ENCODE measurements at places on chromosomes 12 and 14. TPM values are rescaled to one million over a fixed set of nuclear protein-coding genes. Genes with fewer than 3 reads are reported as not detected.

GRCh38 chr14:69473260-69473659 lies 11.3 kb upstream of the PLEKHD1 start:
- no peak for DNase-seq
- no peaks in the 10 kb centered on the region for H3K4me1 ChIP-seq
- no peak overlapping the region for H3K4me3 ChIP-seq
- H3K27me3 ChIP-seq, result no peaks in the 10 kb centered on the region
- no peaks in the 10 kb centered on the region for H3K36me3 ChIP-seq

GRCh38 chr14:68295316-68295816 lies 475.8 kb downstream of the RAD51B start:
- DNase-seq, result no peak
- no peak overlapping the region for H3K4me3 ChIP-seq
- no peaks in the 10 kb centered on the region for H3K36me3 ChIP-seq
- H3K27ac ChIP-seq, result peak overlapping the region; percentile 52

GRCh38 chr14:23182372-23183157 lies 895 bp downstream of the SLC7A8 start:
- peak; percentile 65 for DNase-seq
- peak overlapping the region; percentile 54 for H3K4me3 ChIP-seq
- H3K36me3 ChIP-seq, result no peaks in the 10 kb centered on the region
- H3K4me1 ChIP-seq, result peaks cover 4% of the 10 kb centered on the region

DNA sequence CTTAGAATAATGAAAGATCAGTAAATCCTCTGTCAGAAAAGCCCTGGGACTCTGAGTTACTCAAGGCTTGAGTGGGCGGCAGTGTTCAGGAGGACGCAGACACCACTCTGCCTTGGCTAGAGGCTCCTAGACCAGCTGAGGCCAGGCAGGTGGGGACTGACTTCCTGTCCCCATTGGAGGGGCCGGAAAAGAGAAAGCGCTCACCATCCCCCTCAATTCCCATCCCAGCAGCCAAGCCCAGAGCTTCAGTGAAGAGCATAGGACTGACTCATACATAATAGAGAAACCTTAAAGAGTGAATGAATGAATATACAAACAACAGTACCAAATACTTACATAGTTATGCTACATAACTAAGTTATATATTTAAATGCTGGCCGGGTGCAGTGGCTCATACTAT lies 62.0 kb downstream of the PLEKHG7 start:
- no peak for DNase-seq
- H3K36me3 ChIP-seq, result no peaks in the 10 kb centered on the region
- no peak overlapping the region for H3K27ac ChIP-seq
- H3K4me1 ChIP-seq, result no peaks in the 10 kb centered on the region

DNA sequence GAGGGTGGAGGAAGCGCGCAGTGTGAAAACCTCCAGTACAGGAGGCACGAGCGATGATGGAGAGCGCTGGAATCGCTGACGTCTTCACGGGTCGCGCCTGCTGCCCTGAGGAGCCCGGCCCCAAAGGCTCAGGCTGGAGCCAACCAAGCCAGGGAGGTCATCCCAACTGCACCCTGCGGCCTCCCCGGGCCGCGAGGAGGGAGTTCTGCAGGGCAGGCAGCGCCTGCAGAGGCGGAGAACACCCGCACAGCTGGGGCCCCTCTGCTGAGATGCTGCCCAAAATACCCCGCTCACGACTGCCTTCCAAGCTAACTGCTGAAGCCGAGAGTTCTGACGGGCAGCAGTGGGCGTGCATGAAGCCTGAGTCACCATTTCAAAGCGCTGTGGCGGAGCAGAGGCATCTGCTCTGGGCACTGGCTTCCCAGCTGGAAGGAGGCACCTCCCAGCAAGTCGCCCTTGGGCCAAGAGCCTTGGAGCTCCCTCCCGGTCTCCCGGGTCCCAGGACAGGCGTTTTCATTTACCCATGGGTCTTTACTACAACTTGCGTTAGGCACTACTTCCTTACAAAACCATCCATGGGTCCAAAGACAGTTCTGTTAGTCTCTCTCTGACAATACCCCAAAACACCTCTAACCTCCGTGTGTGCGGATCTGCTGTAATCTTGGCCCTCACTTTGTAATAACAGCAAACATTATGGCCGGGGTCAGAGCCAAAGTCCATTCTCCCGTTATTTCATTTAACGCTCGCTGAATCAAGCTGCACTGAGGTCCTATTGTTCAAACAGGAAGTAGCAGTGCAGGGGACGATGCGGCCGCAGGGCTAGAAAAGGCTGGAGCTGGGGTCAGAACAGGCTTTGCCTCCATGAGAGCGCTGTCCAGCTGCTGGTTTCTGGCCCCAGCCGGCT lies 60.1 kb upstream of the RIMBP2 start:
- peaks cover 18% of the 10 kb centered on the region for H3K4me1 ChIP-seq
- DNase-seq, result no peak
- H3K27me3 ChIP-seq, result peaks cover 9% of the 10 kb centered on the region
- H3K27ac ChIP-seq, result no peak overlapping the region

DNA sequence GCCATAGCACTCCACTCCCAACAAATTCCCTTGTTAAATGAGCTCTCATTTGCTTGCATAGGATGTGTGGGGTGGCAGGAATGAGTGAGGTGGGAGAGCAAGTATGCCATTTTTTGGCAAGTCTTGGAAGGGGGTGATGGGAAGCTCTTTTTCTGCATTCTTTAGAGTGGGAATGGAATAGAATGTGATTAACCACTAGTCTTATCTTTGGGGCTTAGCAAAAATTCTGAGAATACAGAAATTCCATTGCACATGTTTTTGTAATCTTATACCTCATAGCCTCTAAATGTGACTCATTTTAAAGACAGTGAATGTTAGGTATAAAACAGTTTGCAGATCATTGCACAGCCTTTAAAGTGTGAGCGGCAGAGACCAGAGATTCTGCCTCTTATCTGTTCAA lies 28.4 kb upstream of the NEDD1 start:
- no peak for DNase-seq
- H3K4me1 ChIP-seq, result no peaks in the 10 kb centered on the region
- H3K4me3 ChIP-seq, result no peak overlapping the region
- no peaks in the 10 kb centered on the region for H3K27me3 ChIP-seq

GRCh38 chr14:57747036-57747435 lies 118.9 kb downstream of the SLC35F4 start:
- no peaks in the 10 kb centered on the region for H3K27me3 ChIP-seq
- H3K4me3 ChIP-seq, result no peak overlapping the region
- no peak for DNase-seq

DNA sequence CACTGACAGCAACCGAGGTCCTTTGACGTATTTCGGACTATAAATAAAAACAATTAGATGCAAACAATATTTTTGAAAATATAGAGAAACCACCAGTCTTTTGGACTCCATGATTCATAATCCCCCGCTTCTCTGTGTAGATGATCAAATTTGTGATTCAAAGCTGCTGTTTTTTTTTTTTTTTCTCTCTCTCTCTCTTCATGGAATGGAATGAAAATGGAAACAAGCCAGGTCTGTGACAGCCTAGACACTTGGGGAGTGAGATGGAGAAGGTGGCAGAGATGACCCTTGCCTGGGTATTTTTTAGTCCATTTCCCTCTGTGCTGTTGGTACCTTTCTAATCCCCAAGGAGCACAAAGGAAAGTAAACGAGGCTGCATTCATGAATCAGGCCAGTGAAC lies 248.5 kb downstream of the GLT1D1 start:
- DNase-seq, result peak; percentile 14
- H3K27me3 ChIP-seq, result no peaks in the 10 kb centered on the region
- H3K27ac ChIP-seq, result no peak overlapping the region
- no peaks in the 10 kb centered on the region for H3K36me3 ChIP-seq
- H3K4me1 ChIP-seq, result peaks cover 7% of the 10 kb centered on the region

DNA sequence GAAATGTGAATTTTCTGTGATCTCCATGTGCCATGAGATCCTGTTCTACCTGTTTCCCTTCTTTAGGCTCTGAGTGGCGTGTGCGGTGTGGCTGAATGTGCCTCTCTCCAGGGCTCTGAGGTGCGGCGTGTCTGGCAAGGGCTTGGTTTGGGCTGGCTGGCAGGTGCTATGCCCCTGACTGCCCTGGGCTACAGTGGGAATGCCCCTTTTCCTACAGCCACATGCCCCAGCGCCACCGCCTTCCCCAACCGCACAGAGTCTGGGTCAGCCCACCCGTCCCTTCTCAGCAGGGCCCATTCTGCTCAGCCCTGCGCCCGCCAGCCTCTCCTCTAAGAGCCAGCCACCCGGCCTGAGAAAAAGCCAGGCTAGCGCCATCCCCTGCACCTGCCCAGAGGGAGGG lies 24.7 kb downstream of the BTBD6 start:
- peaks cover 55% of the 10 kb centered on the region for H3K36me3 ChIP-seq
- peaks cover 18% of the 10 kb centered on the region for H3K4me1 ChIP-seq
- no peak overlapping the region for H3K27ac ChIP-seq
- no peak overlapping the region for H3K4me3 ChIP-seq
- no peak for DNase-seq
- no peaks in the 10 kb centered on the region for H3K27me3 ChIP-seq

- H3K4me1 ChIP-seq, result no peaks in the 10 kb centered on the region
- H3K27me3 ChIP-seq, result no peaks in the 10 kb centered on the region
- H3K4me3 ChIP-seq, result no peak overlapping the region
- no peaks in the 10 kb centered on the region for H3K36me3 ChIP-seq
Measured at GRCh38 chr12:98612696-98613334, 19.3 kb downstream of the SLC25A3 start.

DNA sequence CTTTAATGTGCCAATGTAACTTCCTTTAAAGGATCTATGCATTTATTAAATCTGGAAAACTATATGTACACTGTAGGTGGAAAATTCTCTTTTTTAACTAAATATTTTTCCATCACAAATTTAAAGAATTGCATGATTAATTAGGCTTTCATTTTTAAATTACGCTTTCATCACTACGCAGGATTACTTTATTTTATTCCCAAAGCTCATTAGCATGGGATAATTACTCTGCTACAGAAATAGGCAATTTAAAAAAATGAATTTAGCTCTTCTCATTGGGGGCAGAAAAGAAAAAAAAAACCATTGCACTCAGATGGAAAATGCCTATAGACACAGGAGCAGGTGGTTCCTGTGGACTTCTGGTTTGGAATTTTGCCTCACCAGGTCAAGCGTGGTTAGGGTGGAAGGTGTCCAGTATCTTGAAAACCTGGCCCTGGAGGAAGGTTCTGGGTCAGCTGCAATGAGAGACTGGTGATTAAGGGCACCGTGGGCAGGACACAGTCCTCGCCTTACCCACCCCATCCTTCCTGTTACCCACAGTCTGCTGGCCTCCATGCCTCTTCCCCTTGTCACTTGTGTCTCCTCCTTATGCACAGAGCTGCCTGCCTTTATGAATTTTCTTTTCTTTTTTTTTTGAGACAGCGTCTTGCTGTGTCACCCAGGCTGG lies 17.3 kb upstream of the RIN3 start:
- DNase-seq, result no peak
- peaks cover 3% of the 10 kb centered on the region for H3K36me3 ChIP-seq
- no peaks in the 10 kb centered on the region for H3K27me3 ChIP-seq

- no peaks in the 10 kb centered on the region for H3K4me1 ChIP-seq
- no peak for DNase-seq
- H3K36me3 ChIP-seq, result no peaks in the 10 kb centered on the region
- H3K27me3 ChIP-seq, result no peaks in the 10 kb centered on the region
Measured at GRCh38 chr14:65997347-65997746, 488.8 kb upstream of the CCDC196 start.

GRCh38 chr12:120194534-120195395 lies at the start of gene GCN1:
Gene GCN1 (minus strand): TSS chr12:120194715. CDS start chr12:120194697, 18 bp downstream.
- peaks cover 28% of the 10 kb centered on the region for H3K4me1 ChIP-seq
- no peaks in the 10 kb centered on the region for H3K27me3 ChIP-seq
- peaks cover 40% of the 10 kb centered on the region for H3K36me3 ChIP-seq
- H3K4me3 ChIP-seq, result peak within 1 kb of the TSS; percentile 65
- peak; percentile 92 for DNase-seq

DNA sequence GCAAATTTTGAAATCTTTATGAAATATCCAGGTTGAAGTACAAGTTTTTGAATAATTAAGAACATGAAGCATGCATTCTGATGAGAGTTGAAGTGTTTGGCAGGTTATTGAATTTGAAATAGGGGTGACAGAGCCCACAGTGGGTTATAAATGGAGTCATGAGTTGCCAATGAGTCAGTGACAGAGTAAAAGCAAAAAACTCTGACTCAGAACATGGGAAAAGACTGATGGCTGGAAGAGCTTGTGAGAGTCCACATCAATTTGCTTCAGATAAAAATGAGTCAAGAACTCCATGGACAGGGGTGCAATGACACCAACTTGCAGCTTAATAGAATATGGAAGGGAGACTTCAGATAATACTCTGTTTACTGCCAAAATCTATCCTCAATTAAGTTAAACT lies 105.3 kb downstream of the SLC6A15 start:
- no peaks in the 10 kb centered on the region for H3K27me3 ChIP-seq
- H3K27ac ChIP-seq, result no peak overlapping the region
- H3K36me3 ChIP-seq, result no peaks in the 10 kb centered on the region

DNA sequence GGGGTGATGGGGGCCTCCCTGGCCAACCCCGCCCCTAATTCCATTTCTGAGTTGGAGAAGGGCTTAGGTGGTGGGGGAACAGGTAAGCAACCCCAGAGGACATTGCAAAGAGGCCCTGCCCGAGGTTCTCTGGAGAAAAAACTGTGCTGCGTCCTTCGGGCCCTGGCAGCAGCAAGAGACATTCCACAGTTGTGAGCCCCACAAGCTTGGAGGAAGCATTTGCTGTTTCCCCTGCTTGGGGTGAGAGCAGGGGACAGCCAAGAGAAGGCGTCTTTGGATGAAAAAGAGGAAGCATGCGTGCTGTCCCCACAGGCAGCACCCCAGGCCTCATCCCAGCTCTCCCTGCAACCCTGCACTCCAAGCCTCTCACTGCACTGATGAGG lies 1.3 kb downstream of the BDKRB2 start:
- H3K4me1 ChIP-seq, result peaks cover 22% of the 10 kb centered on the region
- H3K4me3 ChIP-seq, result no peak overlapping the region
- H3K27ac ChIP-seq, result no peak overlapping the region
- DNase-seq, result no peak

GRCh38 chr12:85277900-85278597 lies 2.0 kb upstream of the ALX1 start:
- DNase-seq, result peak; percentile 23
- H3K4me1 ChIP-seq, result peaks cover 31% of the 10 kb centered on the region
- H3K27me3 ChIP-seq, result peaks cover 97% of the 10 kb centered on the region
- H3K4me3 ChIP-seq, result no peak overlapping the region

DNA sequence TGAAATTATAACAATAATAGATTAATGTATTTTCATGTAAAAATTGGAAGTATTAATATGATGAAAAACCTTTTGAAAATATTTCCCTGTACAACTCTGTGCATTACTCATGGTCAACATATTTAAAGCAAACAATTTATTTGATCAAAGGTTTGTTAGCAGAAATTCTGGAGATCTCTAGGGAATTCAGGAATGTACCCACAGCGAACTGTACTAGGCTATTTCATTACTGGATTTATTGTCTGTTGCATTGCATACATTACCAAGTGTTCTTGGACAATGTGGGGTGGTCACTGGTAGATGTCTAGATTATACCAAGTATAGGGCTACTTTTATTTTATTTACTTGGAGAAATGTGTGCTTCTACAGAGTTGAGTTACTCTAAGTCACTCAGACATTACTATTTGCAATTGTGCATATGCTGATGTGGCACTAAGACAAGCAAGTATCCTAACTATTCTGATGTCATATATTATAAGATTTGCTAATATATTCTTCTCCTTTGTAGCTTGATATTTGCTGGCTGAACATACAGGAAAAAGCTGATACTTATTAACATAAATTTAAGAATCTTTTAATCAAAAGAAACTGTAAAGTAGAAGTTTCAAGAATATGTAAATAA lies 323.3 kb downstream of the CCER1 start:
- H3K4me3 ChIP-seq, result no peak overlapping the region
- H3K27ac ChIP-seq, result no peak overlapping the region
- H3K4me1 ChIP-seq, result no peaks in the 10 kb centered on the region
- no peaks in the 10 kb centered on the region for H3K27me3 ChIP-seq
- H3K36me3 ChIP-seq, result no peaks in the 10 kb centered on the region

ADAMTS20 gene
- total RNA-seq, result 0.69 TPM

CD9 gene
- 139 TPM for total RNA-seq

CREBL2 gene
- total RNA-seq, result 32.2 TPM

NEUROD4 gene
- total RNA-seq, result 0.50 TPM

GLIPR1L2 gene
- total RNA-seq, result 5.2 TPM

LRP1-AS gene
- not detected for total RNA-seq

C12orf54 gene
- total RNA-seq, result 0.50 TPM

Data from spinal cord (tissue), 10 donors.